Immature natural killer cell (primary cell): ENCODE measurements at places on chromosomes 5 and 9.

DNA sequence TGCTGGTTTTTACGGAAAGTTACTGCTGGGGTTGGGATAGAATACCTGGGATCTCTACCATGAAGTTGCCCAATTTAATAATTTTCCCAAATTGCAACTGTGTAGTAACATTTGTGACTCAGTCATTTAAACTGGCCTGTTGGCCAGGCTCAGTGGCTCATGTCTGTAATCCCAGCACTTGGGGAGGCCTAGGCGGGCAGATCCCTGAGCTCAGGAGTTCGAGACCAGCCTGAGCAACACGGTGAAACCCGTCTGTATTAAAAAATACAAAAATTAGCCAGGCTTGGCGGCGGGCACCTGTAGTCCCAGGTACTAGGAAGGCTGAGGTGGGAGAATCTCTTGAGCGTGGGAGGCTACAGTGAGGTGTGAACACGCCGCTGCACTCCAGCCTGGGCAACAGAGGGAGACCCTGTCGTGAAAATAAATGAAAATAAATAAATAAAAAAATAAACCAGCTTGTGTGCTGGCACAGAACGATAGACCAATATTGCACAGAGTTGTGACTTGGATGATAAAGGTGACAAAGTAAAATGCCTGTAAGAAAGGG lies 160.7 kb upstream of the ZNF608 start:
- no peak for DNase-seq

- DNase-seq, result peak; percentile 25
Observed at GRCh38 chr9:129586685-129587084, 34.2 kb downstream of the C9orf50 start.

GRCh38 chr9:122080986-122081385 lies 12.1 kb downstream of the TTLL11 start:
- DNase-seq, result no peak

DNA sequence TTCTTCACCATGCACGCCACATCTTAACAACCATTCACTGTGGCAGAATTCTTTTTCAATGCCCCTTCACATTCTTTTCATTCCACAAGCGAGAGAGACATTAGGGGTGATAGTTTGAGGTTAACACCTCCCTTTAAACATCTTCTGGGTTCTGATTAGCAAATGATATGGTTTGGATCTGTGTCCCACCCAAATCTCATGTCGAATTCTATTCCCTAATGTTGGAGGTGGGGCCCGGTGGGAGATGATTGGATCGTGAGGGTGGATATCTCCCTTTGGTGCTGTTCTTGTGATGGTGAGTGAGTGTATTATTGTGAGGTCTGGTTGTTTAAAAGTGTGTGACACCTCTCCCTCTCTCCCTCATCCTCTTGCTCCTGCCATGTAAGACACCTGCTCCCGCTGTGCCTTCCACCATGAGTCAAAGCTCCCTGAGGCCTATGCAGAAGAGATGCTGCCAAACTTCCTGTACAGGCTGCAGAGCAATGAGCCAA lies 46.1 kb upstream of the RAI14 start:
- no peak for DNase-seq

DNA sequence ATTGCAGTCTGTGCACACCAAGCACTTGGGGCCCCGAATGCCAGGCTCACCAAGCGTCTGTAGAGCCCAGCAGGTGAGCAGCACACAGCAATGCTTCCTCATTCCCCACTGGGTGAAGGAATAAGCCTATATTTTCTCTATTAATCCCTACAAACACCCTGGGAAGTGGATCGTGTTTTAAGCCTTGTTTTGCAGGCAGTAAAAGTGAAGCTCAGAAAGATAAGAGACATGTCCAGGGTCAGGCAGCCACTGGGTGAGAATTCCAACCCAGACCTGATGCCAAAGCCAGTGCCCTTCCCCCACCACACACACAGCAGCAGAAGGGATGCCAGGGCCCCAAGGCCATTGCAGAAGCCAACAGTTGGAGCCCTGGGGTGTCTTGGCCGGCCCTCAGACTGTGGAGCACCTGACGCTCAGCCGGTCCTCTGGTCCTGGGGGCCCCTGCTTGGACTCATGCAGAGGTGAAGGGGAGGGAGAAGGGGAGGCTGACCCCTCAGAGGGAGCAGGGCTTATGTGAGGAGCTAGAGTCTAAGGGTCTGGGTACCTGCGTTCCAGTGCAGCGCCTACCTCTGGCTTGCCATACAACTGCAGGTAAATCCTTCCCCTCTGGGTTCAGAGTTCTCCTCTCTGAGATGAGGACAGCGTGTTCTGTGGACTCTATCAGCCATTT lies 26.3 kb upstream of the SYNPO start:
- no peak for DNase-seq

- DNase-seq, result no peak
Observed at GRCh38 chr5:176716320-176716719, 69.0 kb downstream of the TSPAN17 start.

DNA sequence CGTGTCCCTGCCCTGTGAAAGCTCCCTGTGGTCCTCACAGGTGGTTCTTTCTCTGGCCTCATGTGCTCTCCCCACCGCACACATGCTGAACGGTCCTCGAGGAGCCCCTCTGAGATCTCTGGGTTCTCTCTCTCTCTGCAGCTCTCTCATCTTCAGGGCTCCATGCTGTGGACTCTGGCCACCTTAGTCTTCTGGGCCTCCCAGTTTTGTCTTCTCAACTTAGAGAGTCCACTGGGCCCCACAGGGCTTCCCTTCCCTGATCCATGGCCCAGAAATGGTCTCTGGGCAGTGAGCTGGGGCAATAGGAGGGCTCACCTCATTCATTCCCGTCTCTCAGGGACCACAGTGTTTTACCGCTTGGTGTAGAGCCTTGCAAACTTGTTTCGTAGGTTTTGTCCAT lies 26.4 kb downstream of the FGD3 start:
- DNase-seq, result no peak

DNA sequence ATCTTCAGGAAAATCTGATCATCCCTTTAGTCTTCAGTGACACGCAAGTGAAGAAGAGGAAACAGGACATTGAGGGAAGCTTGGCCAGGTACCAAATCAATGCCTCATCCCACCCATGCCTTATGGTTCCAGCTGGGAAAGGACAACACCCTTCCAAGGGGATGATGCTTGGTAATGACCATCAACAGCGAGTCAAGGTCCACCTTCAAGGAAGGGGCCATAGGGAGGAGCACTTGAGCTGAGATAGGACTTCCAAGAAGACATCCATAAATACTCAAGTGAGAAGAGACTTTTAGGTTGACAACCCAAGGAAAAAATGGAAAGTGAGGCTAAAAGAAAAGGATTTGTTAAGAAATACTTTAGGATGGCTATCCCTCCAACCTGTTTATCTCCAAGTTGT lies 27.1 kb upstream of the GAS1 start:
- DNase-seq, result no peak

- peak; percentile 39 for DNase-seq
Observed at GRCh38 chr5:76391014-76391413, 12.1 kb upstream of the IQGAP2 start.

- no peak for DNase-seq
Observed at GRCh38 chr9:137333016-137333671, 31.1 kb upstream of the NRARP start.

DNA sequence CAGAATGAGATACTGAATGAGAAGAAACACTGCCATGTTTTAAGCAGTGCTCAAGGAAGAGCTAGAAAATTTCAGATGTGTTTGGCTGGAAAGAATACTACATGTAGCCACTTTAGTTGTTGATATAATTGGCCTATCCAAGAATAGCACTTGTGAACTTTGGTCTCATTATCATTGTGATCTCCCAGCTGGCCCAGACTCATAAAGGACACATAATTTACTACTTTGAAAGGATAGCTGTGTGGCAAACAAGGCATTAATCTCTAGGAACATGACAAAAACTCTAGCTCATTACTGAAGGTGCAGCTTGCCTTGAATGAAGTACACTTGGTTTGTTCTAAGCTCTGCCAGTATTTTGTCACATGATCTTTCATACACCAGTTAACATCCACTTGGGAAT lies 356.3 kb downstream of the CSNK1G3 start:
- no peak for DNase-seq

- DNase-seq, result no peak
Observed at GRCh38 chr5:79172269-79172668, 60.7 kb downstream of the BHMT start.

DNA sequence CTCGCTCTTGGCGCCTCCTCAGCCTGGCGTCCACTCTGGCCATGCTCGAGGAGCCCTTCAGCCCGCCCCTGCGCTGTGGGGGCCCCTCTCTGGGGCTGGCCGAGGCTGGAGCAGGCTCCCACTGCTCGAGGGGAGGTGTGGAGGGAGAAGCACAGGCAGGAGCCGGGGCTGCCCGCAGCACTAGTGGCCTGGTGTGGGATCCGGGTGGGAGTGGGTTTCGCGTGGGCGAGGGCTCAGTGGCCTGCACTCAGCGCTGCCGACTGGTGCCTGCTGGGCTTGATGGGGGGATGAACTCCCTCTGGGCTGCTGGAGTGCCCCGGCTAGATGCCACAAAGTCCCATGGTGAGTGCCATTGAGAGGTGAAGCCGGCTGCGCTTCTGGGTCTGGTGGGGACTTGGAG lies 4.4 kb upstream of the HSPA4 start:
- DNase-seq, result no peak

- no peak for DNase-seq
Observed at GRCh38 chr5:134138416-134139376, 24.2 kb downstream of the TCF7 start.

DNA sequence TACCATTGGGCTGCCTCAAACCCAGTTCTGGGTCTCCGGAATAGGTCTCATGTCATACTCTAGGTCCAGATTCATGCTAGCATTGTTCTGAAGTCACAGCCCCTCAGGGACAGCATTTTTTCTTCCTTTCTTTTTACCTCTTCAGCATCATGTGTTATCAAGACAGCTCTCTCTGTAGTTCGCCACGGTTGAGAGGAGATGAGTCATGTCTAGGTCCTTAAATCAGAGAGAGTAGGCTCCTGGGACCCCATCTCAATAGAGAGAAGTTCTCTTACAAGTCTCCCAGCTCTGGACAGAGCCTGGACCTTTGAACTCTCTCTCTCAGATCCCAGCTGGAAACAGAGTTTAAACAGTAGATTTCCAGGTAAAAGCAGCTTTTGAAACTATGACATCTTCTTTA lies 332.4 kb upstream of the CD180 start:
- DNase-seq, result no peak

DNA sequence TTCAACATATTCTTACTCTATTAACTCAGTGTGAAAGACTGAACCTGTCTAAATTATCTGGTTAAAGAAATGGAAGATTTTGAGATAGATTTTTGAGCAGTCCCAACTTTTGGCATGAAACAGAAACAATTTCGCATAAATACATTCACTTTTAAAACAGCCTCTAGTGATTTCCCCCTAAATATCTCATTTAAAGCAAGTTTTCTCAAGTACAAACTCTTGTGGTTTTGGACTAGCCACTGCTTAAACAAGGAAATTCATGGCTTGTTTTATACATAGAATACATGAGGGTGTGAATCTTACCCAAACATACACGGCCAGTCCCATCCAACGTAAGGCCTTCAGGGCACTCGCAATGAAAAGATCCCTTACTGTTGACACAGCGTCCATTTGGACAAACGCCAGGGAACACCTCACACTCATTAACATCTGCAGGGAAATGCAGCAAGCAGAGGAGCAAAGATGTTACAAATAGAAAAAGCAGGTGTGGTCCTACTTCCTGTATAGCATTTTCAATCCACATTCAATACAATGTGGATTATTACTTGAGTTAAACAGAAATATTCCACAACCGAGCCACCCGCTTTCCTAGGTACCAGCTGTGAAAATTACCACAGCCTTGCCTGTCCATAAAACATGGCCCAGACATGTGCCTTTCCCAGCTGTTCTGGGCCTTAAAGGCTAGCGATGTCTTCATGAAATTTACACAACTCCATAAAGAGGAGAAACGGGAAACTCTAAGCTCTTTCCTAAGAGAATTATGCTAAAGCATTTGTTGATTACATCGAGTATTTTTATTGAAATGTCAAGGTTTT lies 188.8 kb downstream of the FBN2 start:
- no peak for DNase-seq

- no peak for DNase-seq
Observed at GRCh38 chr5:91207248-91207647, 175.9 kb downstream of the ARRDC3 start.

DNA sequence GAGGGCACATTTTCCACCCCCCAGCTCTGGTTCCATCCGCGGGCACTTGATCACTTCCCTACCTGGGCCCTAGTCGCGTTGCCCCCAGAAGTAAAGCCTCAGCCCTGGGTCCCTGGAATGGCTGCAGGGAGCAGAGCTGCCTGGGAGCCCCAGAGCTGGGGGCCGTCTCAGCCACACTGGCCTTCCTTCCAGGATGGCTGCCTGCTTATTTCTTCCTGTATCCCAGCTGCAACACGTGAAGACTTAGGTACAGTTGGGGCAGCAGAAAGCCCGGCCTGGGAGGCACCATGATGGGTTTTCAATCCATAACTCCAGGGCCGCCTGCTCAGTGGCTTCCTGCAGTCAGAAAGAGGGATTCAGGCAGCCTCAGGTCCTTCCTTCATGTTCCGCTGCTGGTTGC lies 232.3 kb downstream of the IRX2 start:
- DNase-seq, result no peak

GRCh38 chr9:21096901-21097255 lies 19.1 kb upstream of the IFNB1 start:
- DNase-seq, result no peak

GRCh38 chr5:6556089-6556801 lies 76.6 kb downstream of the NSUN2 start:
- DNase-seq, result no peak

- DNase-seq, result no peak
Observed at GRCh38 chr9:69599232-69599971, 72.8 kb downstream of the APBA1 start.

- DNase-seq, result no peak
Observed at GRCh38 chr9:84615544-84615943, 54.0 kb upstream of the NTRK2 start.

DNA sequence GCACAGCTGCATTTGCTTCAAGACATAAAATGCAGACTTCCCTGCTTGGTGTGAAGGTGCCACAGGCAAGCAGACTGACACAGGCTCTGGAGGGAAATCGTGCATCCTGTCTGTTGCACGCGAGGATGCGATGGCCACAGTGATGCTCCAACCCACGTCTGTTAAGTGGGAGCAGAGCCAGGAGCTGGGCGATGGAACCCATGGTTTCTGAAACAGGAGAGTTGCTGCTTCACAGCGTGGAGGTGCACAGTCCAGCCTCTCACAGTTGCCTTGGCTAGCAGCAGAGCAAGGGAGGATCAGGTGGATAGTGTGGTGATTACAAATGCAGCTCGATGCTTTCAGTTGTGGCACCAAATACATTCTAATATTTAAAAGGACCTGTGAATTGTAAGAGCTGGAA lies 108.8 kb downstream of the TENT4A start:
- no peak for DNase-seq

GRCh38 chr9:134793288-134794188 lies 87.1 kb upstream of the FCN2 start:
- DNase-seq, result no peak

DNA sequence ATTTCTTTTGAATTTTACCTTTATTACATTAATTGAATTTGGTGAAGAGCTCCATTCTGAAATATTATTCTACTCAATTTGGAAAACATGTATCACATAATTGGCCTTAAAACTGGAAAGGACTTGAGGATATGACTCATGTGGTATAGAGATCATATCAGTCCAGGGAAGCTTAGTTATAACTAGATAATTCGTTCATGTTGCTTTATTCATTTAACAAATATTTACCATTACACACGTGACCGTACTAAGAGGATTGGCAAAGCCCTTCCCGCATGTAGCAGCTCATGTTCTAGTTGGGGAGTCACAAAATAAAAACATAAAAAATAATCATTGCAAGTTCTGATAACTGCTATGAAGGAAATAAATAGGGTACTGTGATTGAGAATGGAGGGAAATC lies 1816.5 kb downstream of the MAT2B start:
- no peak for DNase-seq

GRCh38 chr5:153456993-153457392 lies 33.5 kb upstream of the GRIA1 start:
- DNase-seq, result no peak
